ENCODE measurements at places on chromosomes 4 and X. TPM values are rescaled to one million over a fixed set of nuclear protein-coding genes. Genes with fewer than 3 reads are reported as not detected.
A peak's percentile ranks its signal among the peaks of the same experiment; 100 is the strongest.

The PLXNB3 gene
- 36.3 TPM for total RNA-seq

The TEX11 gene
- not detected for total RNA-seq

The MEPE gene
- not detected for total RNA-seq

The MAGEC1 gene
- total RNA-seq: not detected

The DGKK gene
- total RNA-seq: not detected

The HS6ST2 gene
- total RNA-seq: 1.9 TPM

The STAP1 gene
- not detected for total RNA-seq

The CTAG1B gene
- total RNA-seq: not detected

The ASB11 gene
- not detected for total RNA-seq

- H3K27ac ChIP-seq: no peak overlapping the region
- H3K36me3 ChIP-seq: no peaks in the 10 kb centered on the region
- no peaks in the 10 kb centered on the region for H3K4me1 ChIP-seq
- H3K4me3 ChIP-seq: no peak overlapping the region
- no peaks in the 10 kb centered on the region for H3K27me3 ChIP-seq
Observed at GRCh38 chr4:164301430-164301829, 452.5 kb upstream of the SMIM31 start.

- H3K27me3 ChIP-seq: peaks cover 4% of the 10 kb centered on the region
- peaks cover 22% of the 10 kb centered on the region for H3K4me1 ChIP-seq
- H3K36me3 ChIP-seq: no peaks in the 10 kb centered on the region
Observed at GRCh38 chrX:39645178-39645895, 452.4 kb downstream of the BCOR start.

GRCh38 chrX:10608099-10608498 is 12.3 kb downstream of the MID1 start:
- DNase-seq: no peak
- peaks cover 35% of the 10 kb centered on the region for H3K4me1 ChIP-seq
- H3K27ac ChIP-seq: no peak overlapping the region

GRCh38 chr4:100113096-100113495 is 77.2 kb downstream of the DDIT4L start:
- H3K27ac ChIP-seq: no peak overlapping the region
- no peaks in the 10 kb centered on the region for H3K27me3 ChIP-seq
- DNase-seq: no peak
- H3K36me3 ChIP-seq: no peaks in the 10 kb centered on the region

- H3K4me3 ChIP-seq: no peak overlapping the region
- DNase-seq: peak; percentile 65
- H3K27ac ChIP-seq: no peak overlapping the region
- H3K36me3 ChIP-seq: peaks cover 32% of the 10 kb centered on the region
- H3K4me1 ChIP-seq: peaks cover 35% of the 10 kb centered on the region
Observed at GRCh38 chrX:2486476-2487133, 14.2 kb downstream of the DHRSX start.

DNA sequence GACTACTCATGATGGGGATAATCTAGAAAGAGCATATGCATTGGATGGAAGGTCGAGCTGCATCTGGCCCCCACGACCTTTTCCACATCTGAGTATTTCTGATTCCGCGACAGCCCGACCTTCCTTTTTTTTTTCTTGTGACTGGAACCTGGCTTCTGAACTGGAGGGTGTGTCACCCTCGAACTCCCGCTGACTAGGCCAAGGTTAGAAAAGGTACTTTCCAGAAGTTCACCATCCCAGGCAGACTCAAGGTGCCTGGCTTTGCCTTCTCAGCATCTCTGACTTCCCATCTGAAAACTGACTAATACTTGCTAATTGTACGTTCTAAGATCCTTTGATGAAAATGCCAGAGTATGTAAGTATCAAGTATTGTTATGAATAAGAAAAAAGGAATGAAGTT is 49.3 kb upstream of the CD40LG start:
- no peak for DNase-seq
- H3K36me3 ChIP-seq: no peaks in the 10 kb centered on the region
- no peak overlapping the region for H3K4me3 ChIP-seq

DNA sequence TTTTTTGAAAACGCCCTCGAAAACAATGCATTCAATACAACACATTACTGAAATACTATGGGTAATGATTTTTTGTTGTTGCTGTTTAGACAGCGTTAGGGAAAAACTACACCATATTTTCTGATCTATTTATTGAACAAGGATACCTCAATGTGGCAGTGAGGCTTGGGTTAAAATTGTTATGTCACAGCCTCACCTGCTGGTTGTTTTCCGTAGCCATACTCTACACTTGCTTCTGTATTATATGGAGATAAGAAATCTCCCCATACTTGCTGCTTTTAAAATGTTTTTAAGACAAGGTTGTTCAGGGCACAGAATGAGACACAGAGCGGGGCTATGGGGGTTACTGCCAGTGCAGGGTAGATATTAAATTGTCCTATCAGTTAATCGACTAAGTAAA is 221.6 kb upstream of the FTHL17 start:
- peaks cover 11% of the 10 kb centered on the region for H3K4me1 ChIP-seq
- no peak overlapping the region for H3K27ac ChIP-seq
- H3K36me3 ChIP-seq: peaks cover 2% of the 10 kb centered on the region
- DNase-seq: no peak
- no peaks in the 10 kb centered on the region for H3K27me3 ChIP-seq

GRCh38 chrX:78931814-78932213 is 13.4 kb upstream of the P2RY10 start:
- peaks cover 4% of the 10 kb centered on the region for H3K4me1 ChIP-seq
- no peaks in the 10 kb centered on the region for H3K27me3 ChIP-seq
- no peak for DNase-seq

- H3K27ac ChIP-seq: no peak overlapping the region
- H3K36me3 ChIP-seq: no peaks in the 10 kb centered on the region
- H3K4me3 ChIP-seq: no peak overlapping the region
Observed at GRCh38 chrX:120426599-120426998, 42.5 kb downstream of the LAMP2 start.

DNA sequence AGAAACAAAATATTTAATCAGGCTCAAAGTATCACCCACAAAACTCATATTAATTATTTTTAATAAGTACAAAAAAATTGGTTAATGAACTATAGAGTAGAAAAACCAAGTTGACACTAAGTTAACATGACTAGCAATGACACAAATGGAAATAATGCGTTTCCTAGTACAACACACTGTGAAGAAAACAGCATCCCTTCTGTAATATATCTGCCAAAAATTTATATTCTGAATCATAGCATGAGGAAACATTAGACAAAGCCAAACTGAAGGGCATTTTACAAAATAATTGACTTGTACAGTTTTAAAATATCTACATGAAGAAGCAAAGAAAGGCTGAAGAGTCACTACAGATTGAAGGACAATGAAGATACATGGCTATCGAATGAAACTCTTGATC is 477.6 kb upstream of the INTU start:
- no peak for DNase-seq
- no peak overlapping the region for H3K27ac ChIP-seq
- peaks cover 5% of the 10 kb centered on the region for H3K36me3 ChIP-seq
- peaks cover 15% of the 10 kb centered on the region for H3K4me1 ChIP-seq

DNA sequence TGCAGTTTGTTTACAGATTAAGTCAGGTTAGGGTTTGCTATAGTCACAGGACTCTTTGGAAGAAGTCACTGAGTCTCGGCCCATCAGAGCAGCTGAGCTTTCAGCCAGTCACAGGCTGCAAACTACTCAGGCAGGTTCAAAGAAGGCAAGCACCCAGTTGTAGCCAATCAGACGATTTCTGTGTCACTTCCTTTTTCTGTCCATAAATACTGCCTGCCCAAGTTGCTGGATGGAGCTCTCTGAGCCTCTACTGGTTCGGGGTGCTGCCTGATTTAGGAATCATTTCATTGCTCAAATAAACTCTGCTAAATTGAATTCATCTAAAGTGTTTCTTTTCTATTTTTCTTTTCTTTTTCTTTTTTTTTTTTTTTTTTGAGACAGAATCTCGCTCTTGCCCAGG is 7.3 kb upstream of the SH3BP2 start:
- peaks cover 3% of the 10 kb centered on the region for H3K4me1 ChIP-seq
- H3K36me3 ChIP-seq: peaks cover 3% of the 10 kb centered on the region
- no peak overlapping the region for H3K27ac ChIP-seq

DNA sequence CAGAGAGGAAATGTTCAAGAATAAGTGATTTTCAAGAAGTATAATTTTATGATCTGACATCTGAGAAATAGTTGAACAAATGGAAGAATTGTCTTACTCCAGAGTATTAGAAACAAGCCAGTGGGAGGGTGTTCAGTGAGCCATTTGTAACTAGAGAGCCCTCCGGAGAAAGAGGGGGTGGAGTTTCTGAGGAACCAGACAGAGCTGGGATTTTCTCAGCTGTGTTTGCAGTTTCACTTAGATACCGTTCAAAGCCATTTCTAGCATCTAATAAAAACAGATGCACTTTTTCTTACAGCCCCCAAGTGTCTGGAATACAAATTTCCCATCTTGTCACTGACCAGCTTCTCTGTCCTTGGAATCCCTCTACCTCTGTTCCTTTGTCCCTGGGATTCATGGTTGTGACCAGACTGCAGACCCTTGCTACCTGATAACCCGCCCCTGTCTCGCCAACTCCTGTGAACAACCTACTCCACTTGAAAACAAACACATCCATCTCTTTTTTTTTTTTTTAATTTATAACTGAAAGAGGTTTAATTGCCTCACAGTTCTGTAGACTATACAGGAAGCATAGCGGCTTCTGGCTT is 132.8 kb upstream of the KLF3 start:
- H3K36me3 ChIP-seq: no peaks in the 10 kb centered on the region
- peaks cover 5% of the 10 kb centered on the region for H3K4me1 ChIP-seq
- DNase-seq: no peak
- H3K4me3 ChIP-seq: no peak overlapping the region

- no peak overlapping the region for H3K27ac ChIP-seq
- H3K36me3 ChIP-seq: peaks cover 12% of the 10 kb centered on the region
- H3K27me3 ChIP-seq: no peaks in the 10 kb centered on the region
- H3K4me3 ChIP-seq: no peak overlapping the region
Observed at GRCh38 chr4:1902243-1902642, 31.1 kb downstream of the NSD2 start.

GRCh38 chr4:101102114-101102742 is 245.1 kb downstream of the PPP3CA start:
- peaks cover 3% of the 10 kb centered on the region for H3K36me3 ChIP-seq
- no peak overlapping the region for H3K4me3 ChIP-seq
- peaks cover 53% of the 10 kb centered on the region for H3K4me1 ChIP-seq
- peak overlapping the region; percentile 72 for H3K27ac ChIP-seq
- H3K27me3 ChIP-seq: no peaks in the 10 kb centered on the region
- DNase-seq: no peak

GRCh38 chr4:125313989-125314667 is 627 bp upstream of the FAT4 start:
- H3K4me1 ChIP-seq: peaks cover 42% of the 10 kb centered on the region
- peak overlapping the region; percentile 81 for H3K27ac ChIP-seq
- no peaks in the 10 kb centered on the region for H3K27me3 ChIP-seq
- peaks cover 2% of the 10 kb centered on the region for H3K36me3 ChIP-seq

DNA sequence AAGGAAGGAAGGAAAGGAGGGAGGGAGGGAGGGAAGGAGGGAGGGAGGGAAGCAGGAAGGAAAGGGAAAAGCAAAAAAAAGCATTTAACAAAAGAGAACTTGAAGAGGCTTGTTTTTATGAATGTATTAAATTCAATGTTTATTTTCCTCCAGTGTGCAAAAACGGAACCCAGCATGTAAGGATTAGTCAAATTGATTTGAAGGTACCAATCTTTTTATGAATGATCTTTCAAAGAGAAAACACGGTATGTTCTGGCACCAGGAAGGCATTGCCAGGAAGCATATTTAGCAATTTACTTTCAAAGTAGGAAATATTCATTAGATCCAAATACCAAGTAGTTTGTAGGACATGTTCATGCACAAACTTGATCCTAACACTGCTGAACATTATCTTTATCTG is 453.6 kb downstream of the PDGFC start:
- peaks cover 8% of the 10 kb centered on the region for H3K4me1 ChIP-seq
- no peak overlapping the region for H3K27ac ChIP-seq
- H3K27me3 ChIP-seq: no peaks in the 10 kb centered on the region

DNA sequence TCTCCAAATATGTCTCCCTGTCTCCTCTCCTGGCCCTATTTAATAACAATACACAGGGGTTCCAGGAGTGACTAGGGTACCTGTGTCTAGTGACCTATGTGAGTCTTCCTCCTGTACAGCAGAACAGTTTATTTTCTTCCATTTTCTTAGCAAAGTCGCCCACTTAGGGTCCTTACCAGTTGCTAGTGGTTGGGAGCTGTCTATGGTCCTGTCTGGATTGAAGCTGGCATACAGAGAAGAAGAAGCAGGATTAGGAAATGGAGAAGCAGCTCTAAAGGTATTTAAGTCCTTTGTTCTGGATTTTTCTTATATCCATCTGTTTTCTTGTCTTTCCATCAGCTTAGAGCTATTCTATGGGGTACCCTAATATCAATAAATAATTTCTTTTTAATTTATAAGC is 587.1 kb upstream of the CPEB2 start:
- peaks cover 6% of the 10 kb centered on the region for H3K27me3 ChIP-seq
- no peak overlapping the region for H3K27ac ChIP-seq
- no peak for DNase-seq
- no peaks in the 10 kb centered on the region for H3K4me1 ChIP-seq

DNA sequence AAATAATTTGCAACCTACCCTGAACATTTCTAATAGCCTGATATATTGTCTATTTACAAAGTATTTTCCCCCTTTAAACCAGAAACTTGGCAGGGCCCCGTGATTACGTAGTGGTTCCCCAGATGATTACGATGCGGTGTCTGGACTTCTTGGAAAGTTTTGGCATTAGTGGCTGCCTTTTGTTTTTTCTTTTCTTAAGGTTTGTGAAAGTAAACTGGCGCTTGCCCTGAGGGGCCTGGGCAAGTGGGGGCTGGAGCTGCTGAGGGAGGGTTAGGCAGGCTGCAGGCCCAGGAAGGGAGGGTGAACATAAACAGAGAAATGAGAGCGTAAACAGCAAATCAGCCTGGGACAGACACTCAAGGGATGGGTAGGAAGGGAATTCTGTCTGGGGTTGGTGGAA is 123.6 kb upstream of the MSX1 start:
- H3K27me3 ChIP-seq: peaks cover 15% of the 10 kb centered on the region
- no peak overlapping the region for H3K4me3 ChIP-seq
- H3K36me3 ChIP-seq: no peaks in the 10 kb centered on the region
- H3K4me1 ChIP-seq: no peaks in the 10 kb centered on the region
- DNase-seq: no peak

GRCh38 chr4:3199653-3200422 is 49.1 kb upstream of the MSANTD1 start:
- peaks cover 16% of the 10 kb centered on the region for H3K36me3 ChIP-seq
- H3K27me3 ChIP-seq: no peaks in the 10 kb centered on the region
- peak; percentile 75 for DNase-seq
- H3K4me1 ChIP-seq: peaks cover 9% of the 10 kb centered on the region
- no peak overlapping the region for H3K4me3 ChIP-seq
- H3K27ac ChIP-seq: no peak overlapping the region

- H3K4me3 ChIP-seq: no peak overlapping the region
- no peaks in the 10 kb centered on the region for H3K27me3 ChIP-seq
- H3K36me3 ChIP-seq: peaks cover 8% of the 10 kb centered on the region
- no peak for DNase-seq
- peak overlapping the region; percentile 9 for H3K27ac ChIP-seq
Observed at GRCh38 chr4:122341886-122342285, 36.9 kb upstream of the ADAD1 start.

GRCh38 chrX:102765217-102765616 is 44.7 kb downstream of the GPRASP3 start:
- H3K4me1 ChIP-seq: peaks cover 10% of the 10 kb centered on the region
- no peak overlapping the region for H3K27ac ChIP-seq
- H3K27me3 ChIP-seq: no peaks in the 10 kb centered on the region
- H3K4me3 ChIP-seq: no peak overlapping the region
- H3K36me3 ChIP-seq: no peaks in the 10 kb centered on the region
- no peak for DNase-seq

- no peaks in the 10 kb centered on the region for H3K27me3 ChIP-seq
- peaks cover 13% of the 10 kb centered on the region for H3K4me1 ChIP-seq
- H3K4me3 ChIP-seq: no peak overlapping the region
- no peak for DNase-seq
Observed at GRCh38 chr4:133801883-133802282, 399.7 kb downstream of the PABPC4L start.
